Mucosa of descending colon (tissue), 3 donors: ENCODE measurements at places on chromosomes 1 and 21.

DNA sequence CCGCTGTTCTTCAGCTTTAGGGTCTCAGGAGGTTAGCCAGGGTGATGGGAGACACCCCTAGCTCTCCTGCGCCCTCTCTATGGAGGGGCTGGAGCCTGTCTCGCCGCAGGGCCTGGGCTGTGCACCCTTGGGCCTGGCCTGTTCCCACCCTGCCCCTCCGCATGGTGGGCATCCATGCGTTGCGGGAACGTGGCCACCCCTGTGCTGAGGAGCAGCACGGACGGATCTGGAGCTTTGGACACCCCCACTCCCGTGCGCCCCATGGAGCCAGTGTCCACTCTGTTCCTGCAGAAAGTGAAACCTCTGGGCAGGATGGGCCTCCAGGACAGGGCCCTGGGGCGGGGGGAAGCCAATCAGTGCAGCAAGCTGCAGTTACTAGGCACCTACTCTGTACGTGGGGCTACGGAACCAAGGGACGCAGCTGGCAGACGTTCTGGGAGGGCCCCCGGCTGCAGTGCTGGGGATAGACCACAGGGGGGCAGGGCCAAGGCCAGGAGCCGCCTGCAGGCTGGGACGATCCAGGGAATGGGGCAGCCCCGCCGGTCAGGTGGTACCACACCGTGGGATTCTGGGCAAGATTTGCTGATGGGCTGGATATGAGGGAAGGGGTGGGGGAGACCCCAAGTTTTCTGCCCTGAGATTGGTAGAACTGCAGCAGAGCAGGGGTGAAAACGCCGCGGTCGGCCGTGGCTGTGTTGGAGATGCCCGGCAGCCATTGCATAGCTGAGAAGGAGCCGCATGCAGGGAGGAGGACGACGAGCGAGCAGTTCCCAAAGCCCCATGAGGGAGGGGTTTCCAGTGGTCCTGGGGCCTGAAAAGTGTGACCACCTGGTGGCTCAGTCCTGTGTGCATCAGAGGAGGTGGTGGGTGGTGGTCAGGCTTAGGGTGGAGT, 43.3 kb downstream of the TP73 start:
- peak; percentile 52 for DNase-seq

GRCh38 chr1:109089242-109090015, 1.1 kb upstream of the TMEM167B start:
- peak; percentile 86 for DNase-seq

DNA sequence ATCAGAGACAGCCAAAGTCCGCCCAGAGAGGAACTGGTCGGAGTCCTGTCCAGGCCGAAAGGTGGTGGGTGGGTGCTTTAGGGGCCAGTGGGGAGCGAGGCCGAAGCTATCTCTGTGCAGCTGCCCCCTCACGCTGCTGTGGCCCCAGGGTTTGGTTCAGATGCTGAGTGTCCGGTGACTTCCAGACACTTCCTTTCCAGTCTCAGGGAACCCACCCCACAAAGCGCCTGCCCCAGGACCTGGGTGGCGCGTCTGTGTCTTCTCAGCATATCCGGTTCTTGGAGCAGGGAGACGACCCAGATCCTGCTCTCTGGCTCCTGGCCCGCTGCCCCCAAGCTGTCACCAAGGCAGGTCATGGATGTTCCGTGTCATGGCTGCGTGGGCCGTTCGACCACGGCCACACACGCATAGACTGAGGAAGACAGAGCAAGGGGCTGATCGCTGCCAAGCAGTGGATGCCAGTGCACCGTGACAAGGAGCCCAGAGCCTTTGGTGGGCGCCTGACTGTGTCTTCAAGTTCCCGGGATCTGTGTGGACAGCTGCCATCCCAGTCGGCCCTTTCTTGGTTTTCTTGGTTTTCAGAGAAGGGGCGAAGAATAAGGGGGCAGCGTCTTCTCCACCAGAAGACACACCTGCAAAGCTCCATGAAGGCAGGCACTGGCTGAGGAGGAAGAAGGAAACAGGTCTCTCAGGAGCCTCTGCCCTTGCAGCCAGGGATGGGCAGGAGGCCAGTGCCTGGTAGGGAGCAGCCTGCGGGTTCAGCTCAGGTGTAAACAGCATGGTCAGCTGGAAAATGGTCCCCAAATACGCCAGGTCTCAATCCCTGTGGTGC, 22.9 kb upstream of the COL18A1 start:
- DNase-seq = peak; percentile 41

DNA sequence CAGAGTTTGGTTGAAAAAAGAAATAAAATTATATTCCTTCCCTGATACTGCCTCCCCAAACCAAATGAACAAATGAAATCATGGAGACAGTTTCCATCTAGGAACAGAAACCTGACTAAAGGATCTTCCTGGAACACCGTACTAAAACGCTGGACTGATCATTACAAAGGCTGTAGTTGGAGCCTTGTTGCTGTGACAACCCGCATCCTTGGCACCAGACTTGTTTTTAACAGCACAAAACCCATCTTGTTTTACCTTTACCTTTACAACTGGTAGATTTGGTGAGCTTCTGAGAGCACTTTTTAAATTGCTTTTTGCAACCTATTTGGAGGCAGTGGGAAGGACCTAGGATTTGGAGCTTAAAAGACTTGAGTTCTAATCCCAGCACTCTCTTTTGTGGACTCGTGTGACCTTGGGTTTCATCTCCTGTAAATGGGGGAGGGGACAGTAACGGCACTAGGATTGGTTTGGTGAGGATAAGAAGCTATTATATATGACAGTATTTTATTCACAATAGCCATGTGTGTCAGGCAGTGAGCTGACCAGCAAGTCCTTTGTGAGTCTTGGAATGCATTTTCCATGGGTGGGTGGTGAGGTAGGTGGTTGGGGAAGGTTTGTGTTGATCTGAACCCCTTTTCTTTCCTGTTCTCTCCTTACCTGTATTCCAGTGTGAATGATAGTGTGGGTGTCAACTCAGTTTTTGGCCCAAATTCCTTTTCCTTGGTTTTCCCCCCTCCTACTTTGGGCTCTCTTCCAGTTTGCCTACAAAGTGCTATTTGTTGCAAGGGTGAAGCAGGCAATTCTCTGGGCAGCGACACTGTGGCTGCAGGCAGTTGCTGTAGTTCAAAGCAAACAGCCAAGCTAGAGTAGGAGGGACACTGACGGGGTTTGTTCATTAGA, 12.6 kb downstream of the LRRC8D start:
- DNase-seq = no peak
